Fibroblast of pulmonary artery (primary cell): ENCODE measurements at places on chromosomes 1 and 21.

GRCh38 chr1:202315576-202316168 lies 26.1 kb downstream of the UBE2T start:
- DNase-seq = peak; percentile 81

GRCh38 chr1:15139654-15140350 lies 13.7 kb upstream of the TMEM51 start:
- DNase-seq = no peak

DNA sequence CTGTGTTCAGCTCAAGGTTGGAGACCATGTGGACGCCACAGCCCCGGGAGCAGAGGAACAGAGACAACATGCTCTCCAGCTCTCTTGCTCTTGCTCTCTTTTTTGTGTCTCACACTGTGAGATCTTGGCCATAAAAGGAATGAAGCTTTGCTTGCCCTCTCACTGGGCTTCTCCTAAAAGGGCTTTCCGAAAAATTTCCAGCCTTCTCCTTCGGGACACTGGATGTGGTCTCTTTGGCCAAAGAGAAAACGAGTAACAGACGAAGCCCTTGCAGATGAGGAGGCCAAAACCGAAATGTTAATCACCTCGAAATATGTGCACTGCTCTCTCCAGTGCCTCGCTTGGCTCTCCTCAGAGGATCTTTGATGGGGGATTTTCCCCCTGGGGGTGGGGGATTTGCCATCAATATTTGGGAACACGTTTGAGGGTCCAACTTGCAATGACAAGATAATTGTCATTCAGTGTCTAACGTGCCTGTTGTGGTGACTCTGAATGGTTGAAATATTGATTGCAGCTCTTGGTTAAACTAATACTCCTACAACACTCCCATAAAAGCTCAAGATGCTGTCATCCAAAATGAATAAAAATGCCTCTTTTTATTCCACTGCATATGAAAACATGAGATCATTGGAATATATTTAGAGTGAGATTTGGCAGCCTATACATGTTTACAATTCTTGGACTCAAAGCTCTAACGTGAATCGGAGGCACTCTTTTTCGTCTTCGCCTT lies 68.6 kb upstream of the ANGPTL1 start:
- no peak for DNase-seq

- peak; percentile 81 for DNase-seq
Observed at GRCh38 chr1:200670242-200671118, 773 bp upstream of the DDX59 start.

- DNase-seq = no peak
Observed at GRCh38 chr1:30795026-30795425, 37.5 kb upstream of the LAPTM5 start.

DNA sequence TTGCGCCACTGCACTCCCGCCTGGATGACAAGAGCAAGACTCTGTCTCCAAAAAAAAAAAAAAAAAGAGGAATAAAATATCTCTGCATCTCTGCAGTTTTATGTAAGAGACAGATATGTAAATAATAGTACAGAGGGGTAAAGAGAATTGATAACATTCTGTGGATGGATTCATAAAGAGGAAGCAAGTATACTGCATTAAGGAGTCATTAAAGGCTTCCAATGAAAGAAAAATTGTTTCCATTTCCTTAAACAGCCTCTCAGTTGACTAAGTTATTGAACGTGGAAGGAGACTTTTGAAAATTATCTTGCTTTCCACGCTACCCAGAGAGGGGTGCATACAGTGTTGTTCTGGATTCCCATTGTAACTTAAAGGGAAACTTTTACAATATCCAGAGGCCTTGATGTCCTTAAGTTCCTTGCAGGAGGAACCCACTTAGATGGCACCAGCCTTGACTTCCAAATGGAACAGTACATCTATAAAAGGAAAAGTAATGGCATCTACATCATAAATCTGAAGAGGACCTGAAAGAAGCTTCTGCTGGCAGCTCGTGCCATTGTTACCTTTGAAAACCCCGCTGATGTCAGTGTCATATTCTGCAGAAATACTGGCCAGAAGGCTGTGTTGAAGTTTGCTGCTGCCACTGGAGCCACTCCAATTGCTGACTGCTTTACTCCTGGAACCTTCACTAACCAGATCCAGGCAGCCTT lies 13.8 kb downstream of the CEP350 start:
- no peak for DNase-seq

- no peak for DNase-seq
Observed at GRCh38 chr1:116175611-116176010, 64.4 kb downstream of the MAB21L3 start.

- peak; percentile 1 for DNase-seq
Observed at GRCh38 chr1:159282118-159282517, 20.0 kb upstream of the FCER1A start.

DNA sequence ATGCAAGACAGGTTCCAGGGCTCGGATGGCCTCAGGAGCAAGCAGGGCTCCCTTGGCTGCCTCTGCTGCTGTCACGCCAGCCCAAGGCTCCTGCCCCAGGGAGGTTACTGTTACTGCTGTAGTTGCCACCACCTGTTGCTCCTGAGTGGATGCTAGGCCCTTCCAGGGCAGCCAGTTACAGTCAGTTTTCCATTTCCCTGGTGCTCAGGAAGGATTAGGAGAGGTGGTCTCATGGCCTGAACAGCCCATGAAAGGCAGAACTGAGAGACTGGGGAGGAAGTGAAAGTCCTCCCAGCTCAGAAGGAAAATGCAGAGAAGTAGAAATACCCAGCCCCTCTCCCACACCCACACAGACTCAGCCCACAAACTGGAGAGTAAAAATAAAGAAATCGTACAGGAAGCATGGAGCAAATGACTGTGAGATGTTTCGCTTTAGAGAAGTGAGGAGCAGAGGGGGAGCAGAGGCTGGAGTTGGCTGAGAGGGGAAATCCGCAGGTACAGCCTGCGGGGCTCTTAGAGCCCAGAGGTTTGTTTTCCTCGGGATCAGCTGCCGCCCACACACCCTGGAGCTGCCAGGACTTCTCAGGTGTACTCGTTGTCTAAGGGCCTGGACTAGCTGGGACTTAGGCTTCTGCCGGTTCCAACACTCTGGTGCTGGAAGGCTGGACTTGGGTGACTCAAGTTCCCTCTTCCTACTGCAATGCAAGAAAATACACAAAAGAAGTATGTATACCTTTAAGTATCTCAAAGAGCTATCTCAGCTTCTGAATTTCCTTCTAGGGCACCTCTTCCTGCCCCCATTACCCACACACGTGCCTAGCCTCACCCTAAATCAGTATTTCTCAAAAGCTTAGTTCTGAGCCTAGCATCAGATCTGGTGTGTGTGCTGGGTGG lies 2.3 kb downstream of the IL6R start:
- DNase-seq = no peak

- peak; percentile 66 for DNase-seq
Observed at GRCh38 chr1:212721388-212722247, 22.0 kb upstream of the BATF3 start.

- DNase-seq = no peak
Observed at GRCh38 chr1:4044967-4045366, 144.9 kb upstream of the C1orf174 start.

DNA sequence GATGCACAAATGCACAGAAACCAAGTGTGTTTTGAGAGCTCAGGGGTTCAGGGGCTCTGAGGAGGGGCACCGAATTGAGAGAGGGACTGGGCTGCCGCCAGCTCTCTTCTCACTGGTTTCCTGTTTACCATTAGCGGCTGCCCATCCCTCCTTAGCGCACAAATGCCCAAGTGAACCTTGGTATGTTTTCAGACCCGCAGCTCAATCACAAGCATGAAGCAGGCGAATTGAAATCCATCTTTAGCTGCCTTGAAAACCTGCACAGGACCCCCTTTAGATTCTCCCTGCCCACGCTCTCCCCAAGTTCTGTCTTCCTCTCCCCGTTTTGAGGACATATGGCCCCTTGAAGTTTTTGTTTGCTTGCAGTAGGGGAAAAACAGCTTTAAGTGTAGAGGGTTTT lies 61.1 kb upstream of the ACOT11 start:
- no peak for DNase-seq

DNA sequence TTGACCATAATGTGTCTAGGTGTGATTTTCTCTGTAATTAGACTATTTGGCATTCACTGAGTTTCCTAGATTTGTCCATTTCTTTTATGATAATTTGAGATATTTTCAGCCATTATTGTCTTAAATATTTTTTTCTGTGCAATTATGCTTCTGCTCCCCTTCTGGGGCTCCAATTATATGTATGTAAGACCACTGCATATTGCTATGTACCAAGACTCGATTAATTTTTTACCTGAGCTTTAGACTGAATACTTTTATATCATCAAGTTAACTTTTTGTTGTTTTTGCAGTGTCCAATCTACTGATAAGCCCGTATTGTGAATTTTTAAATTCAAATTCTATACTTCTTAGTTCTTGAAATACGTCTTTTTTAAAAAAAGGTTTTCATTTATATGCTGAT lies 5.1 kb upstream of the TAF1A start:
- no peak for DNase-seq

- peak; percentile 66 for DNase-seq
Observed at GRCh38 chr1:223716302-223716862, 4.0 kb downstream of the CAPN2 start.

GRCh38 chr1:242086093-242086492 lies 87.2 kb upstream of the MAP1LC3C start:
- DNase-seq = no peak

DNA sequence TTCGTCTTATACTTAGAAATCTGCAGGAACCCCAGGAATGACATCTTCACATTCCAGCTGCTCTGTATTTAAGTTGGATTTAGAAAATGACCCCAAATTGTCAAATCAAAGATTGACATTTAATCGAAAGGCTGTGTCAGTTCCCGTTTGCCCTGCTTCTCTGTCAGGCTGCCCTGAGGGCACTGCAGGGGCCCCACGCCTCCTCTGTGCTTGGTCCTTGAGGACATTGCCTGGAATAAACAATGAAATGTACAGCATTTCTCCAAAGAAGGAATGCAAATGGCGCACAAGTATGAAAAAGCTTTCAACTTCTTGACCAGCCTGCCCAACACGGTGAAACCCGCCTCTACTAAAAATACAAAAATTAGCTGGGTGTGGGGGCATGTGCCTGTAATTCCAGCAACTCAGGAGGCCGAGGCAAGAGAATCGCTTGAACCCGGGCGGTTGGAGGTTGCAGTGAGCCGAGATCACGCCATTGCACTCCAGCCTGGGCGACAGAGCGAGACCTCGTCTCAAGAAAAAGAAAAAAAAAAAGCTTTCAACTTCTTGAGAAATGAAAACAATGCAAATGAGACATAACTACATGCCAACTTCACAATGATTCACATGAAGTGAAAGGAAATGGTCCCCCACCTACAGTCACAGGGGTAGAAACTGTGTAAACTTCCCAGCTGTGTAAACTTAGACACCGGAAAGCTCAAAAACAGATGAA lies 3.0 kb downstream of the TMPRSS3 start:
- no peak for DNase-seq

DNA sequence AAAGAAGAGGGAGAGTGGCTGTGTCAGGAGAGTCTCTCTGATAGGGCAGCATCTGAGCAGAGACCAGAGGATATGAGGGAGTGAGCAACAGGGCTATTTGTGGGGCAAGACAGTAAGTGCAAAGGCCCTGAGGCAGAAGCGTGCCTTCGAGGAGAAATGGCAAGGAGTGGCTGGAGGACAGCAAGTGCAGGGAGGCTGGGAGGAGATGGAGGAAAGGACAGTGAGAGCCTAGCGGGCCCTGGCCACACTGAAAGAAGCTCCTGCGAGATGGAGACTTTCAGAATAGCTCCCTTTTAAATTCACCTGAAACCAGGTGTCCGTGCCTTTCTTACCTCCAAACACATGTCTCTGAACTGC lies 25.2 kb downstream of the EXOC8 start:
- DNase-seq = no peak

- DNase-seq = no peak
Observed at GRCh38 chr1:29519108-29519787, 282.9 kb downstream of the PTPRU start.

- DNase-seq = no peak
Observed at GRCh38 chr1:21331752-21332478, 41.7 kb upstream of the ECE1 start.

GRCh38 chr1:5632224-5632623 lies 360.0 kb downstream of the NPHP4 start:
- DNase-seq = no peak

GRCh38 chr1:169495916-169496315 lies 10.2 kb upstream of the SLC19A2 start:
- DNase-seq = no peak

- no peak for DNase-seq
Observed at GRCh38 chr1:100299521-100300222, 33.7 kb downstream of the RTCA start.

DNA sequence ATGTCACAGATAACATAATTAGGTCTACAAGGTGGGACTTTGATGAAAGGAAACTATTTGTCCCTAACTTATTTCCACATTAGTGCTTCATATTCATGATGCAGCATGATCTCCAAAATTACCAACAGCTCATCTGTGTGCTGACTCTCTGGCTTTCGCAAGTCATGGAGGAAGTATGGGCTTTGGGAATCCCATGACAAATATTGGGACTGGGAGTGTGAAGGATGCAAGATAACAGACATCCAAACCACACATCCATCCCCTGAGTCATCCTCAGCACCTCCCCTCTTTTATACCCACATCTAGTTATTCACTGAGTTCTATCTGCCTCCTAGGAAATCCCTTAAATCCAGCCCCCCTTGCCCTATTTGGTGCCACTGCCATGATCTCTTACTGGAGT lies 102.8 kb upstream of the COL24A1 start:
- DNase-seq = peak; percentile 31

DNA sequence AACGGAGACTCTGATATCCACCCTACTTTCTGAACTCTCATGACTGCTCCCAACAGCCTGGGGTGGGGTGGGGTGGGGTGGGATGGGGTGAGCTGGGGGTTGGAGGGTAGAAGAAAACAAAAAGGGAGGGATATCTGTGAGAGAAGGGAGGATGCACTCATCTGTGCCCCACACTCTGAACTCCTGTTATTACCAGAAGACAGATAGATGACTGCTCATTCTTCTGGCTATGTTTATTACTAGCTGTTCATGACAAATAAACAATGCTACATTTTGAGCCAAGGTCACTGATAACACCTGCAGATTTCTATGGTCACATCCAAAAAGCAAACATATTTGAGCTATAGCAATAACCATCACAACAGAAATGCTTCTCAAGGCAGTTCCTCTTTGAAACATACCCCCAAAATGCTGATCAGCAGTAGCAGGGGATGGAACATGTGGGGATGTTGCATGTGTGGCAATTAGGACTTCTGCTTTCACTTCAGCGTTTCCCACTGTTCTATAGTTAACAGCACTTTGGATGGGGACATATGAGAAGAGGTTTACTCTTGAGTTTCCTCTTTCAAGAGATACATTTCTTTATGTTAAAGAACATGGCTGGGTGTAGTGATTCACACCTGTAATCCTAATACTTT lies 43.3 kb downstream of the GPR3 start:
- DNase-seq = no peak
